ENCODE measurements at places on chromosomes 6 and 20.
A peak's percentile ranks its signal among the peaks of the same experiment; 100 is the strongest.

GRCh38 chr6:80449726-80450125 is 343.3 kb downstream of the BCKDHB start:
- DNase-seq: no peak

- DNase-seq: no peak
These were observed 84.6 kb downstream of the PTPN1 start for GRCh38 chr20:50594591-50595432.

GRCh38 chr6:551405-551804 is 105.5 kb downstream of the HUS1B start:
- DNase-seq: peak; percentile 21

GRCh38 chr6:151661928-151662327 is 145.6 kb upstream of the ESR1 start:
- no peak for DNase-seq

- DNase-seq: no peak
These were observed 21.7 kb upstream of the TBC1D20 start for GRCh38 chr20:483815-484644.

DNA sequence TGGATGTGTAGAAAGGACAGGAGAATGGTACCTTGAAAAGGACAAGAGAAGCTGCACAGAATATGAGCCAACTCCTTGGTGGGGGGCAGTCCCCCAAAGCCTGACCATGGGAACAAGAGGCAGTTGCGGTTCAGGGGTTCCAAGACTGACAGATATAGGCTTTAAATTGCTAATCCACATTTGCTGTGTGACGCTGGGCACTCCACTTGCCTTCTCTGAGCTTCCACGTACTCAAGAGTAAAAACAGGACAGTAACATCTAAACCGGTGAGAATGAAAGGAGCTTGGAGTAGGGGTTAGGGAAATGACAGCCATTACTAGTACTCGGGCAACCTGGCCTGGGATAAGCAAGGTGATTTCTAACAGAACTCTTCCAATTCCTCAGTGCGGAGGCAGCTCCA is 57.9 kb upstream of the LRFN2 start:
- no peak for DNase-seq

- DNase-seq: no peak
These were observed 647.6 kb upstream of the FLRT3 start for GRCh38 chr20:14984768-14985622.

- DNase-seq: no peak
These were observed 10.6 kb downstream of the CEP250 start for GRCh38 chr20:35465976-35466375.

DNA sequence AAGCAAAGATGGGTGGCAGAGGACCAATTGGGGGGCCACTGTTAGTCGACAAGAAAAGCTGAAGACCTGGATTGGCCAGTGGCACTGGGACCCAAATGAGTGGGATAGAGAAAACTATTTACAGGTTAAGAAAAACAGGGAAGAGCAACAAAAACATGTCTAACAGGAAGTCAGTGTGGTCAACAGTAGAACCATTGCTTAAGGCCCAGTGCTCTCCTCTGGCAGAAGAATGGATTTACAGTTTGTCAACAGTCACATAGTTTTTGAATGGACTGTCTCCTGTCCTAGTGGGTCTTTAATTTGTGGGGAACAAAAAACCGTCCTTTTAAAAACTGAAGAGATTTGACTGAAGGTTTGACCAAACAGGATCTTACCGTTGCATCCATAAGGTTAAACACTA is 12.1 kb upstream of the WTAP start:
- no peak for DNase-seq

Measured in hematopoietic multipotent progenitor cell treated with erythropoietin and hydrocortisone succinate and interleukin-3 and kit ligand, for 6 days (in vitro differentiated cells).